ENCODE measurements at places on chromosomes 13 and 19.

- DNase-seq, result no peak
Observed at GRCh38 chr13:47408546-47409319, 511.9 kb upstream of the HTR2A start.

GRCh38 chr19:7614859-7615741, 14.2 kb downstream of the XAB2 start:
- DNase-seq, result no peak

DNA sequence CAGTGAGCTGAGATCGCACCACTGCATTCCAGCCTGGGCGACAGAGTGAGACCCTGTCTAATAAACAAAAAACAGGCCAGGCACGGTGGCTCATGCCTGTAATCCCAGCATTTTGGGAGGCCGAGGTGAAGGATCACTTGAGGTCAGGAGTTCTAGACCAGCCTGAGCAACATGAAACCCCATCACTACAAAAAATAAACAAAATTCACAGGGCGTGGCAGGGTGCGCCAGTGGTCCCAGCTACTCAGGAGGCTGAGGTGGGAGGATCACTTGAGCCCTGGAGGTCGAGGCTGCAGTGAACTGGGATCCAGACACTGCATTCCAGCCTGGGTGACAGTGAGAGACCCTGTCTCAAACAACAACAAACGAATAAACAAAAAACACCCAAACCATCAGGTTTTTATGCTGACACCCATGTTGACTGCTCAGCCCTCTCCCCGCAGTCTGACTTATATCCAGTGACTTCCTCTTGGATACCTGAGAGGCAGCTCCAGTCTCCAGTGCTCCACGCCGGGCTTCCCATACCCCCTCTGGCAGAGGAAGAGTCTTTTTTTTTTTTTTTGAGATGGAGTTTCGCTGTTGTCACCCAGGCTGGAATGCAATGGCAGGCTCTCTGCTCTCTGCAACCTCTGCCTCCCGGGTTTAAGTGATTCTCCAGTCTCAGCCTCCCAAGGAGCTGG, 17.7 kb downstream of the WTIP start:
- no peak for DNase-seq

DNA sequence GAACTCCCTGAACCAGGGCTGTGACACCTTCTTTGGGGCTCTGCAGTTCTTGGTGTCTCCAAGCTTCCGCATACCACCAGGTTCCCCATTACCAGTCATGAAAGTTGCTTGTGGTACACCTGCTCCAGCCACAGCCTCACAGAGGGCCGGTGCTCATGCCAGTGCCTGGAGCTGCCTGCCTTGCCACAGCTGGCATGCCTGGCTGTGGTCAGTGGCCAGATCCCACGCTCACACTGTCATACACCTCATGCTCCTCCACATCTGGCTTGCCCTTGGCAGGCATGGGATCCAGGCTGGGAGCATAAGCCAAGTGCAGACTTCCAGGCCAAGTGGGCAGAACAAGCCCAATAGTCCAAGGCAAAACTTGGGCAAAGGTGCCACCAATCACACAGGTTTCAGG, 1054.9 kb downstream of the SLITRK5 start:
- DNase-seq, result no peak

GRCh38 chr19:4014541-4015491, 7.3 kb downstream of the PIAS4 start:
- no peak for DNase-seq

DNA sequence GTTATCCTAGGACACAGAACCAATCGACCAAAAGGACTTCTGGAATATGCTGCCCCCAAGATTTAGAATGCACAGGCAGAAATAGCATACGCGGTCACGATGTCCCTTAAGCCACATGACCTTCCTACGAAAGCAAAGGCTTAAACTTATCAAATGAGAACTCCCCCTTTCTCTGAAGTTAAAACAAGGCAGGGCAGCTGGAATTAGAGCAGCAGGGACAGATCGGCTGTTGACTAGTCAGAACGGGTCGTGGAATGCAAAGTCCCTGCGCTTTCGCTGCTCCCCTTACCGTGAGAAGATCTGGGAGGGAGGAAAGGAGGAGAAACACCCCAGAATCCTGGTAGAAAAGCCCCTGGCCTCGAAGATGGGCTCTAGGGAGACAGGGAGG, 799 bp upstream of the USPL1 start:
- peak; percentile 93 for DNase-seq

GRCh38 chr13:32115066-32115465, 83.5 kb downstream of the FRY start:
- no peak for DNase-seq

GRCh38 chr19:49333811-49334288, 1.4 kb upstream of the CD37 start:
- no peak for DNase-seq

GRCh38 chr13:105445796-105446195, 1089.7 kb downstream of the EFNB2 start:
- no peak for DNase-seq

- no peak for DNase-seq
Observed at GRCh38 chr19:38047641-38048040, 140.6 kb downstream of the SIPA1L3 start.

DNA sequence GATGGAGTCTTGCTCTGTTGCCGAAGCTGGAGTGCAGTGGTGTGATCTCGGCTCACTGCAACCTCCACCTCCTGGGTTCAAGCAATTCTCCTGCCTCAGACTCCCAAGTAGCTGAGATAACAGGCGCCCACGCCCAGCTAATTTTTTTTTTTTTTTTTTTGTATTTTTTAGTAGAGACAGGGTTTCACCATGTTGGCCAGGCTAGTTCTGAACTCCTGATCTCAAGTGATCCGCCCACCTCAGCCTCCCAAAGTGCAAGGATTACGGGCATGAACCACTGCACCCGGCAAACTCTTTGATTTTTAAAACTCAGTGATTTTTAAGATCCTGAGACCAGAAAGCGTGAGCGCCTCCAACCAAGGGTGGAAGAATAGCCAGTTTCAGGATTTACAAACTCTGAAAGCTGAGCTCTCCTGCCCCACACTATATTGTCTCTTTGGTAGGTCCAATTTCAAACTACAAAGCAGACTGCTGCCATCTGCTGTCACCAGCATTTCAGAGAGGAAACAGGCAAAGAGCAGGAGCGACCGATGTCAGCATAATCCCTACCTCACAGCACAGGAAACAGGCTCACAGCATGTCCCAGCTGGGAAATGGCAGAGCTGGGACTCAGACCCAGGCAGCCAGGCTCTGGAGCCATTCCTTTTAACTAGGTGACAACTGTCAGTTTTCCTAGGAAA, 9.2 kb downstream of the NOSIP start:
- DNase-seq, result no peak

- DNase-seq, result no peak
Observed at GRCh38 chr13:39567569-39567968, 35.4 kb downstream of the LHFPL6 start.

DNA sequence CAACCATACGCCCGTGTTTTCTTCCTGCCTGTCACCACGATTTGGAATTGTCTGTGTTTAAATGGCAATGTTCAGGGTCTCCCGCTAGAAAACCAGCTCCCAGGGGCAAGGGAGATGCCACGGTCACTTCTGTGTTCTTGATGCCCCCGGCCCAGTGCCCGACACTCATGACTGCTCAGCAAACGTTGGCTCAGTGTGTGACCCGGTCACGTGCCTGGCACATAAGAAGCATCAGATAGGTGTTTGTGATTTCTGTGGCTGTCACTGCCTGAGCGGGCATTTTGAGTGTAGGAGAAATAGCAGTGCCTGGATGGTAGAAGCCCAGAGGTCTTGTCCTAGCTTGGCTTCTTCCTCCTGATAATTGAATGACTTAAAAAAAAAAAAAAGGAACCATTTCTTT, 15.5 kb downstream of the HDGFL2 start:
- DNase-seq, result no peak

- DNase-seq, result no peak
Observed at GRCh38 chr13:87078947-87079795, 592.0 kb upstream of the SLITRK5 start.

- DNase-seq, result no peak
Observed at GRCh38 chr19:56974556-56975207, 134.2 kb upstream of the PEG3 start.

DNA sequence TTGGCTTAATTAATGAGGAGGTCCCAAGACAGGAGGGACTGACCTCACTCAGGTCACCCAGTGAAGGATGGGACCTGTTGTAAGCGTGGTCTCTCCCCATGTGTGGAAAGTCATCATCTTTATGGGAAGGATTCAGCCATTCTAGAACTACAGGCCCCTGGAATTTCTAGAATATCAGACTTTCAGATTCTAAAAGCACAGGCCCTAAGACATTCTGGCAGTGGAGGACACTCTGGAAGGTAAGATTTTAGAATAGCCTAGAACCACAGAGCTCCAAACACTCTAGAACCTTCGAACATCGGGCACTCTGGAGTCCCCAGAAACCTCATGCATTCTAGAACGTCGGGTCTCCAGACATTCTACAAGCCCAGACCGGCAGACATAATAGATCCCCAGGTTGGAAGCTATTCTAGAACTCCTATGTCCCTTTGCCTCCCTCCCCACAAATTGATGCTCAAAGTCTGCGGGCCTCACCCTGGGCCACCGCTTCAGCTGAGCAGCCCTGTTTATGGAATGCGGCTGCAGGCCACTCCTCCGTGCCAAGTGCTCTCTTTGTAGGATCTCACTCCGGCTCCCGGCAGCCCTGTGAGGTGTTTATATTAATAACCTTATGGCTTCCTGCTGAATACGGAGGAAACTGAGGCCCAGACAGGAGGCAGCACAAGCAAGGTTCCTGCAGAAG, 1.9 kb upstream of the KLK15 start:
- DNase-seq, result peak; percentile 6

DNA sequence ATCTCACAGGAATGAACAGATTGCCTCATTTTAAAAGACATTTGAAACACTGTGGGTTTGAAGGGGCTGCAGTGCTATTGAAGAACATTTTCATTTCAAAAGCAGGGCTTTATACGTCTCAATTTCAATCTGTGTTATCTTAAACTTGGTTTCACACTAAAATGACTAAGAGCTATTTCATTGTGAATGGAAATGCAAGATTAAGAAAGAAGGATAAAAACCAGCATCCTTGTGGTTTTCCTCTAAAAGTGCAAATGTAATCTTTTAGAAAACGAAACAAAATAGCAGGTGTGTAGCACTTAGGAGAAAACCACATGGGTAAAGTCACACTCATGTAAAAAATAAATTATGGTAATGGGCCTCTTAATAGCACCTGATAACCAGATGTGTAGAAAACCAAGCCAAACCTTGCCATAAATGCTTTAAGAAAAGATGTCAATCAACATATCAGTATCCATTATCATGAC, 397.7 kb downstream of the GPC6 start:
- no peak for DNase-seq

DNA sequence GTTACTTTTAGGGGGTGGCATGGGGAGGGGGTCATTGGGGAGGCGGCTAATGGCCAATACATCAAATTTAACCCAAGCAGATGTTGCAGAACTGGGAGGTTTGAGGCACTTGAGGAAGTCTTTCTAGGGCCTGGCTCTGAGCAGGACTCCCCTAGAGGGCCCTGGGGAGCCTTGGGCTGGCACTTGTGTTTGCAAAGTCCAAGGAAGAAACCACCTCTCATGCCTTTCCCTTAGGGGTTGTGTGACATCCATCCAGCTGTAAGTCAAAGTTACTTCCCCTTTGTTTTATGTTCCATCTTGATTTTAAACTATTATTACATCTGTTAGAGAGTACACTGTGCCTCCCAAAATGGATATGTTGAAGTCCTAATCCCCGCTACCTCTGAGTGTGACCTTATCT, 159.9 kb downstream of the KATNAL1 start:
- no peak for DNase-seq

Measured in cardiac fibroblast (primary cell).